ENCODE measurements at places on chromosomes 6 and 20.

DNA sequence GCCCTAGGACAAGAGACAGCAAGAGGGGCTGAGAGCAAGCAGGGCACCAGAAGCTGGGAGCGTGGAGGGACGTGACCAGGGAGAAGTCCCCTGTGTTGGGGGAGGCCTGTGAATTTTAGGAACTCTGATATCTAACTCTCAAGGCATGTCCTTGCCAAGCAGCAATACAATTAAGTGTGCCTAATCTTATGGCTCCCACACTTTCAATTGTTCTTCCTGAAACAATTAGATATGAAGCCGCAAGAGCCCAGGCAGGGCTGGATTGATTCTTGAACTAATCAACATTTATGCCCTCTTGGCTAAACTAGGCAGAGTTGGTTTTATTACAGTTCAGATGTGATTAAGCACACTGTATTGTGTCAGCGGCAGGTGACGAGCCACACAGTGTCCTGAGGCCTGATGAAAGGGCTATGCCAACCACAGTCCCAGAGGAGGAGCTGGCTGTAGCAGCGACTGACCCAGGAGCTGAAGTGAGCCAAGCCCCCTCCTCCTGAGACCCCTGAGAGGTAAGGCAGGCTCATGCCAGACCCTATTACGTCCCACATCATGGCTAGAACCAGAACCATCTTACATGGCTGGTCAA is 4.2 kb upstream of the MAVS start:
- no peak for DNase-seq

GRCh38 chr20:23257106-23257761 is 93.4 kb upstream of the NXT1 start:
- DNase-seq, result no peak

GRCh38 chr20:41478026-41478425 is 111.4 kb upstream of the EMILIN3 start:
- no peak for DNase-seq

GRCh38 chr6:123622780-123623179 is 14.0 kb downstream of the TRDN start:
- DNase-seq, result no peak

DNA sequence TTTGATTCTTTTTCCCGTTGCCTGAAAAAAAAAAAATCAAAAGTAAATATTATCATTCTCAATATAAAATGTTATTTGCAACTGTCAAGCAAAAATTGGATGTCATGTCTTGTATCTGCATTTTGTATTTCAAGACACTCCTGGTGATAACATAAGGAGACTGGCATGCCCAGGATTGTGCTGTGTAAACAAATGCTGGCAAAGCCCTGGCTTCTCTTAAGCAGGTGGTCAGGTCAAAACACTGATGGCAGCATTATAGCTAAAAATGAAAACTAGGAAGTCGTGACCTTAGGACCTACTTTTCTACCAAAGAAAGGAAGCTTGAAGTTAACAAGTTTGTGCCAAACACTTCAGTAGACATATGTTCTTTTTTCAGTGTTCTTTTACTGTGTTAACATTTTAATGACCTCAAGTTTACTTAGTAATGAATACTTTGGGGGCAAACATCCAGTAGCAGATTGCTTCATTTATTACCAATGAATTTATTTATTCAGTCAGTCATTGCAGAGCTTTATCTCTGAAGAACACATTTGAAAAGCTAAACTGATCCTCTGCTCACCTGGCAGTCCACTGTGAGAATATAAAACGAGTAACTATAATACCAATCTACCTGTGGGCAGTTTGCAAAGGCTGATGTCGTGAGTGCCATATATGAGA is 243.1 kb upstream of the FLRT3 start:
- no peak for DNase-seq

GRCh38 chr6:131205481-131206244 is 70.4 kb downstream of the AKAP7 start:
- no peak for DNase-seq

GRCh38 chr6:42142118-42142835 is at the start of gene C6orf132:
Gene C6orf132 (minus strand): TSS chr6:42142620. CDS start chr6:42142444, 176 bp downstream.
- DNase-seq, result no peak

DNA sequence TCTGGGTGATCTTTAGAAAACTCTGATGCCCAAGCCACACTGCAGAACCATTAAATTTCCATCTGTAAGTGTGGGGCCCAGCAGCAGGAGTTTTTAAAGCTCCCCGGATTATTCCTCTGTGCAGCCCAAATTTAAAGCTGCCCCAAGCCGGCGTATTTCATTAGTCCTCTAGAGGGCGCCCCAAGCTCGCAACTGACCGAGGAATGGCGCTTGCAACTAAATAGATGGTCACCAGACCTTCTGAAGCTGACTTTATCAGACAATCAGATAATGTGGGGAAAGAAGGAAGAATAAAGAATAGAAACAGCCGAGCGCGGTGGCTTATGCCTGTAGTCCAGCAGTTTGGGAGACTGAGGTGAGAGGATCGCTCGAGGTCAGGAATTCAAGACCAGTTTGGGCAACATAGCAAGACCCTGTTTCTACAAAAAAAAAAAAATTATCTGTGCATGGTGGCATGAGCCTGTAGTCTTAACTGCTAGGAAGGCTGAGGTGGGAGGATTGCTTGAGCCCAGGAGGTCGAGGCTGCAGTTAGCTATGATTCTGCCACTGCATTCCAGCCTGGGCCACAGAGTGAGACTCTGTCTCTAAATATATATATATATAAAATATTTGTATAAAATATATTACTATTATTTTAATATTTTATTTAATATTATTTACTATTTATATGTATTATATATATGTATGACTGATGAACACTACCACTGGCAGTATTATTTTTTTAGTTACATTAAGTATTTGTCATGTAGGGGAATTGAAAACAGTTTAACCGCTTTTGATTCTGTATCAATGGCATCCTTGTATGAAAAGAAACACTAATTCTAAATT is 56.0 kb downstream of the OTOR start:
- DNase-seq, result no peak

- DNase-seq, result no peak
Measured at GRCh38 chr6:167839755-167840154, 13.0 kb downstream of the AFDN start.

GRCh38 chr6:2753110-2753489 is 2.4 kb upstream of the MYLK4 start:
- no peak for DNase-seq

DNA sequence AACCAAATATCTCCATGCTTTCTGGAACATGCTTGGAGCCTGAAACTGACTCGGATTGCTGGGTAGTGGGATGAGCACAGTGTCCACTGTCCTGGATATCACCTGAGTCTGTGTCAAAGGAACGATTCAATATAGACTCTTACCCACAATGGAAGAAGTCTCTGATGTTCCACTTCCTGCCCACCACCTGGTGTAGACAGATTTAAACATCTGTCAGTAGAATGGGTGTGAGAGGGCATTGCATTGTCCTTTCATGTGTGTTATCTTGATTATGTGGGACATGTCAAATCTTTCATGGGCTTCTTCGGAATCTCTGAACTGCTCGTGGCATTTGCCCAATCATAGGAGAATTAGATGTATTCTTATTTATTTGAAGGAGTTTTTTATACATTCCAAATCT is 20.8 kb downstream of the ULBP3 start:
- no peak for DNase-seq

- no peak for DNase-seq
Measured at GRCh38 chr6:13419422-13420195, 67.8 kb downstream of the GFOD1 start.

GRCh38 chr6:159540883-159541282 is 152.2 kb downstream of the SOD2 start:
- no peak for DNase-seq

DNA sequence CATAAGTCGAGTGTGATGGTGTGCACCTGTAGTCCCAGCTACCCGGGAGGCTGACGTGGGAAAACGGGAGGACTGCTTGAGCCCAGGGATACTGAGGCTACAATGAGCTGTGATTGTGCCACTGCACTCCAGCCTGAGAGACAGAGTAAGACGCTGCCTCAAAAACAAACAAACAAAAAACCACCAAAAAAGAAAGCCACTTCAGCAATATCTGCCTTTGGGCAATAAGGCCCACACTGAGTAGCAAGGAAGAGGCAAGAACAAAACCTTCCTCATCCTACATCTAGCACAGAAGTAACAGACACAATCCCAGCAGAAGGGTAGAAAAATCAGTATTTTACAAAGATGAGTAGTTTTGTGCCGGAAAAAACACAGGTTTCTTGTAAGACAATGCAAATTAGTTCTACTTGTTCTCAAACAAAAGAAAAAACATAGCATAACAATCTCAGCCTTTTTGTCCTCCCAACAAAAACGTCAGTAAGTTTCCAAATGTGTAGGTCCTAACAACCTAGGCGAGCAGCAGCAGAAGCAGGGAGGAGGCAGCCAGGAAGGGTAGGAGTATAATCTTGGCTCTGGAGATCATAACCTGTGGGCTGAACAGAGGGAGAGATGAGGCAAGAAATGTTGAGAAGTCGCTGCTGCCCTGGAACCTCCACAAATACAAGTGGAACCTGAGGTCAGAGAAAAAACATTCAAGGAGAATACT is 5.7 kb downstream of the PPP1R10 start:
- DNase-seq, result no peak

GRCh38 chr20:34099675-34100074 is 12.4 kb downstream of the EIF2S2 start:
- DNase-seq, result no peak

DNA sequence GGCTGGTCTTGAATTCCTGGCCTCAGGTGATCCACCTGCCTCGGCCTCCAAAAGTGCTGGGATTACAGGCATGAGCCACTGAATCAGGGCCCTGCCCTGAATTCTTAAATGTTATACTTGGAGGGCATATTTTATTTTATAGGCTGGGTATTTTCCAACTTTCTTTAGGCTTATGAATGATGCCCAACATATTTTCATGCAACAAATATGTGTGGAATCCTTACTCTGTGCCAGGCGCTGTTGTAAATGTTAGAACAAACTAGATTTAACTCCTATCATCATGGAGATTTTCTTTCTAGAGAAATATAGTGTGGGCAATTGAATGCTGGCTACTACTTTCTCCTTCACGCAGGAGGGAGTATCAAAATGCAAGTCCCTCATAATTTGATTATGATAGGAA is 71.2 kb downstream of the SAMD5 start:
- no peak for DNase-seq

DNA sequence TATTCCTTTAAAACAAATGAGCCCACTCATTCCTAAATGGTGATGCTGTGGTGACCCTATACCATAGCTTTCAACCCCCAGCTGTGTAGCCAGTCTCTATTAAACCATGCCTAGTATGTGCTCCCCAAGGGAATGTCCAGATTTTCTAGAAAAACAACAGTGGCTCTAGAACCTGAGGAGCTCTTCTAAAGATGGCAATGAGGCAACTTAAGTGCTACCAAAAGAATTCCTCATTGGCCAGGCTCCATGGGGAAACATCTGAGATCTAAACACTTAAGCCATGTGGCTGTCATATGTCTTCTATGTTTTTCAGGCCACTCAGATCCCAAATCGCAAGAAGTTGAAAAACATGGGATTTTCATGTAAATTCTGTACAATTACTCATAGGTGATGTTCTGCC is 191.0 kb downstream of the TPBG start:
- no peak for DNase-seq

DNA sequence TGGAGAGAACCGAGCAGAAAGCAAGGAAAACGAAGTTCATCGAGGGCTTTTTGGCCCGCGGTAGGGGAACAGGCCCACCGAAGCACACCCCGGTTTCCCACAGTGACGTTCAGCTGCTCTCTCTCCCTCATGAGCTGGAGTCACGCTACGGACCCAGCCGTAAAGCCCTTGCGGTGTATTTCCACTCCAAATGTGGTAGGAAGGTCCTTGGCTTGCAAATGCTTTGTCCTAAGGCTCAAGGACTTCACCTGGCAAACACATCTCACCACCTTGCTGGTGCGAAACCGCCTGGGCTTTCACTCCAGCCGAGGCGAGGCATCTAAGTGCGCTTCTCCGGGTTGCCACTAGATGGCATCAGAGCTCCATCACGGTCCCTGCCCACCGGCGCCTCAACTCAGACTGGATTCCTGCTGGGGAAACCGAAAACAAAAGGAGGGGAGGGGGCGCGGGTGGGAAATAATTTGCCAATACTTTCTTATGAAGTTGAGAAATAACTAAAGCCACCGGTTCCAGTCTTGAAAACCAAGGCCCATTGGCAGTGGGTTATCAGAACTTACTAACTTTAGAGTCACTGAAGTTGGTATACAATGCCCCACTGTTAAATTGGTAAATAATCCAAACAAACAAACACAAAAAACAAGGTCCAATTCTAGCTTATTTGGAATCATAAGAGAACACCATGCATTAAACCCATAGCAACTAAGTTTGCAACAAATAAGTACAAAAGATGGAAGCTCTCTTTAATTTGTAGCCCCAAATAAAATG is 13.4 kb upstream of the FOXC1 start:
- DNase-seq, result peak; percentile 30

GRCh38 chr6:69391106-69391505 is 405.7 kb downstream of the LMBRD1 start:
- DNase-seq, result no peak

DNA sequence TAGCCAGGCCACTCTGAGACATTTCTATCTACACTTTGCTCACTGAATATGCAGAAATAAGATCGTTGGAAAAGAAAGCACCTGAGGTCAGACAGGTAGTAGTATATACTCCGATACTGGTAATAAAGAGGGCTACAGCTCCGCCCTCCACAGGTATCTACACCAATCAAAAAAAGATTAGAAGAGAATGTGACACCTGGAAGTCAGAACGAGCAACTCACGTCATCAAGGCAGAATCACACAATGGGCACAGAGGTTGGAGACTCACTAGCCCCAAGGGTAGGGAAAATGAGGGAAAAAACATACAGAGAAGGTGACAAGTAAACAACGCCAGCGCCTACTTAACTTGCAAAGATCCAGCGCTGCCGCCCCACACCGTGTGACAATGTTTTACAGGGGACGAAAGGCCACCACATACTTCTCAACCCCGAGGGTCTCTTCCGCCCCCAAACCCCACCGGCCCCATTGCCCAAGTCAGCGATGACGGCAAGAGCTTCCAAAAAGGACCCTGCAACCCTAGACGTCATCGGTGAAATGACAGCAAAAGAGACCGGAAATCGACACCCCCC is 653 bp downstream of the LMBRD1 start:
- peak; percentile 1 for DNase-seq

GRCh38 chr20:35510951-35511735 is 18.3 kb downstream of the C20orf173 start:
- DNase-seq, result no peak

DNA sequence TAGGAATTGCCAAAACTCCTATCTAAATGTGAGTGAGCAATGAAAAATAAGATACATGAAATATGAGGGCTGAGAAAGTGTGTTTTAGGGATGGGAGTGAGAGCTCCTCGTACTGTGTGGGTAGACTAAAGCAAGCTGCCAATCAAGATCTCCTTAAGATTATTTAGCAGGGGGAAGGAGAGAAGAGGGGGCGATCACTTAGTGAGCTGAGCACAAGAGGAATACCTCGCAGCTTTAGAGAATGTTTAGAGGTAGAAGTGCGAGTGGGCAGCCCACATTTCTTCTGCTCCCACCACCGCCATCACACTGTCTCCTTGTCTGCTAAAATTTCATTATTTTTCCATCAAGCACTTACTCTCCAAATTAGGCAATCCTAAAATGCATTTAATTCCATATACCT is 312.6 kb downstream of the ALDH8A1 start:
- DNase-seq, result no peak

DNA sequence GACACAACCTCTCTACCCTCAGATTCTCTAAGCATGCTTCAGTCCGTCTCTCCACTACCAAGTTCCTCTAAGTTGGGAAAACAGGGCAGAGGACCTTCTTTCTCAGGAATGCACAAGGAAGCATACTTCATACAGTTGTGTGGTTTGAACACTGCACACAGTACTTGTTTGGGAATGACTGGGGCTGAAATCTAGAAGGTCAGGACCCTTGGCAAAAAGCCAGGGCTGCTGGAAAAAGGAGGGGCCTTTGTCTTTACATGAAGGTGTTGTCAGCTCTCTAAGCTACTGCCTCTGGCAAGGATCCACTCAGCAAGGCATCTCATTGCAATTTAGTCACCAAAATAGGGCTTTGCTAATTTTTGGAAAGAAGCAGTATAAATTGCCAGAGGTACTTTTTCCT is 20.7 kb upstream of the HEY2 start:
- DNase-seq, result no peak

Data from stimulated activated CD4-positive, alpha-beta T cell treated with anti-CD3 and anti-CD28 coated beads, Interleukin-1b, Interleukin-23, amount 100 ng/mL, for 1 hour (primary cell).